Stimulated activated CD4-positive, alpha-beta T cell treated with anti-CD3 and anti-CD28 coated beads, Interleukin-1b, Interleukin-23, amount 100 ng/mL, for 48 hours (primary cell): ENCODE measurements at places on chromosomes 16 and 17.

DNA sequence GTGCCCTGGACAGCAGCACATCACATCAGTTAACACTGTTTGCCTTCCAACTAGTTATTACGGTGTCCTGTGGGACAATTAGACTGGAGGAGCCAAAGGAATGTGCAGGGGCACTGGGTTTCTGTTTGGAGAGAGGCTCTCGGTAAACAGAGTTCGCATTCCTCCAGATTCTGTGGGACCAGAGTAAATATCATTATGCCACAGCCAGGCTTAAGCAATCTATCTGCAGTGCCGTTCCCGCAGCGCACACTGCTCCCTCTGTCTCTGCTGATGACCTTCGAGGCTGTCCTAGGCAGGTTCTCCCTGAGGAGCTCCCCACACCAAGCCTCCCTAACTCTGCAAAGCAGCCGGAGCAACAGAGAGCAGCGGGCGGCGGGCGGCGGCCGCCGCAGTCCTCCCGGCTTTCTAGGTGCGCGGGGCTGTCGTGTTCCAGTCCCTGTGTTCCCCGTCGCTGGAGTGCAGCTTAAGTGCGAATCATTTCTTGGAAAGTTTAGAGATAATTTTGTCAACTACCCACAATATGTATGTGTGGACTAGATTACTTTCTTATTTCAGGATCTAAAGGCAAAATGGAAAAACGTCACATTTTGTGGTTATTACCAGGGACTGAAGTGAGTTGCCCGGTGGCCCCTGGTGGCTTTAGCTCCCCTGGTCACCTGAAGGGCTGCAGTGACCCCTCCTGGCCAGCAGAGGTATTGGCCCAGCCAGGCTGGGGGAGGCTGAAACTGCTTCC is 43.3 kb downstream of the PGS1 start:
- peak; percentile 75 for DNase-seq

DNA sequence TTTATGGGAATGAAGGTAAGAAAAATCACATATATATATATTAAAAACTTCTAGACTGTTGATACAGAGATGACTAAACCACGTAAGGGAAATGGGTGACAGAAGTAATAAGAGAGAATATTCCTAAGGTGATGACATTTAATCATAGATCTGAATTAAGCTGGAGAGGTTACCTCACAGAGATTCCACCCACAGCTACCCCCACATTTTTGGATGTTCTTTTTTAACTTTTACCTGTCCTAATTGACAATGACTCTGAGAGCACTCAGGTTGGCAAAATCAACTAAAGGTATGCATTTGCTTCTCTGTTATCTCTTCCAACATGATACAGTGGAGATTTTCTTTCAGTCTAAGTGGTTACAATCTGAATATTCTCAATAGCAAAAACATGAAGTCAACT is 1280.6 kb downstream of the CDH11 start:
- DNase-seq: no peak

DNA sequence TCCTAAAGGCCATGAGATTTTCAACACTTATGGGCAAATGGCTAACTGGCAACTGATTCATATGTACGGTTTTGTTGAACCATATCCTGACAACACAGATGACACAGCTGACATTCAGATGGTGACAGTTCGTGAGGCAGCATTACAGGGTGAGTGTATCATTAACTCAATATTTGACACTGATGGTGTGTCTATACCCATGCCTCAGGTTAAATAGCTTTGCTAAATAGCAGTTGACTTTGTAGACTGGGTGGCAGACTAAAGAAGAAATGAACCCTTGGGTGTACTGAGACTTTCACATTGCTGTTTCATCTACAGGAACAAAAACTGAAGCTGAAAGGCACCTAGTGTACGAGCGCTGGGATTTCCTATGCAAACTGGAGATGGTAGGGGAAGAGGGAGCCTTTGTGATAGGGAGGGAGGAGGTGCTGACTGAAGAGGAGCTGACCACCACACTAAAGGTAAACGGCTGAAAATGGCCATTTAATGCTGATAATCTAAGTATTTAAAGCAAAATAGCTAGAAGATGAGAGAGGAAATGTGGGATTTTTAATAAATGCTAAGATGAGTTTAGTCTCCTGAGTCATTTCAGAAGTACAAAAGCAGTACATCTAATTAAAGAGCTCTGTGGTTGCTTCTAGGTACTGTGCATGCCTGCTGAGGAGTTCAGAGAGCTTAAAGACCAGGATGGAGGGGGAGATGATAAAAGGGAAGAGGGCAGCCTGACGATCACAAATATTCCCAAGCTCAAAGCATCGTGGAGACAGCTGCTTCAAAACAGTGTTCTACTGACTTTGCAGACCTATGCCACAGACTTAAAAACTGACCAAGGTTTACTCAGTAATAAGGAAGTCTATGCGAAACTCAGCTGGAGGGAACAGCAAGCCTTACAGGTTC is 3.0 kb downstream of the SETD6 start:
- DNase-seq: no peak

DNA sequence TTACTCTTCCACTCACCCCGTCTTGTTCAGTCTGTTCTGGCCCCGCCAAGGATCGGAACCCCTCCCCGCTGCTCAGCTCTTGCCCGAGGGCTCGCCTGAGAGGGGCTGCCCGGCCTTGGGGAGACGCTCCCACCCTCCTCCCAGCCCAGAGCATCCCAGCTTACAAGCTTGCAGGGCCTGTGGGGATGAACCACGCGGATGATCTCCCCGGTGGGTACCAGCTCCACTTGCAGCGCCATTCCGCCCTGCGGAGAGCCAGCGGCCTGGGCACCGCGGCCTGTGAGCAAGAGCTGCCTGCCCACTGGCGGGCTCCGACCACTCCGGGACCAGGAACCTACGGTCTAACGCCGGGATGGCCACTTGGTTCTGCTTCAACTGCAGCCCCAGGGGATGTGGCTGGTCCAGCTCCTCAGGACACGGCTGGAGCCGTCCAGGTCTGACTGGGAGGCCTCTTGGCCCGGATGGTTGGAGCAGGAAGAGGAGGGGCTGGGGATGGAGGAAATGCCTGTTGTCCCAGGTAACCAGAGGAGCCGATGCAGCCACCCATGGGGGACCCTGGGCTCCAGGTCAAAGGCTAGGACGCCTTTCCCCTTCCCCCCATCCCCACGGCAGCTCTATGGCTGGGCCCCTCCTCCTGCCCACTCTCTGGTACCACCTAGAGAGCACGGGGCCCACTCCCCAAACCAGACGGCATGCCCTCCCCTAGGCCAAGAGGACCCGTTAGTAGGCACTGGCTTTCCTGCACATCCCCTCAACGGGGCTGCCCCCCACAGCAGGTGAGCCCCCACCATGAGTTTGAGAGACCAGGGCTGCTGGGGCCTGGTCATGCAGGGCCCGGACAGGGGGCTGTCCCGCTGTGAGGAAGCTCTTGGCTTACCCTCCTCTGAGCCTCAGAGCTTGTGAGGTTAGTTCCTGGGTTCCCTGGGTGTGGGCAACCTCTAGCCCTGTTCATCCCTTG is at the start of gene MYO1C:
MYO1C (minus strand) TSS at position 438 of the 958 bp plus-strand sequence; CDS start at position 239, 199 bp downstream.
- no peak for DNase-seq

- DNase-seq: no peak
These were observed 5.0 kb downstream of the EVPLL start for GRCh38 chr17:18382441-18383078.

DNA sequence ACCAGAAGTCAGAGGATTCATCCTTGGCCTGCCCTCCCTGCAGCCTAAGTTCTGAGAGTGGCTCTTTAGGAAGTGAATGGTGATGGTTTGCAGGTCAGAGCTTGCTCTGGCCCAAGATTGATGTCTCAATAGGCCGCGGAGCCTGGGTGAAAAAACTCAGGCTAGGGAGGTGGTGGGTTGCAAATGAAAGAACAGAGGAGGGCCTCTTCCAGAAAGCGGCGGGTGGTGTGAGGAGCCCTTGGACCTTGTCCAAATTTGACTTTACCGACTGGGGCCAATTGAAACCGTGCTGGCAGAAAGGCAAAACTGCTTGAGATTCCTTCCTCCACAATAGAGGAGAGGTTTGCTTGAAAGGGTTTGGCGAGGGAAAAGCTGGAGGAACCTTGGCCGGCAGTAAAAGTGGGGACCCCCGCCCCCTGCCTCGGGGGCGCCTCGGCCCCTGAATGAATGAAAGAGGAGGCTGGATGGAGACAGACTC is 331.3 kb downstream of the SEC14L1 start:
- DNase-seq: no peak

DNA sequence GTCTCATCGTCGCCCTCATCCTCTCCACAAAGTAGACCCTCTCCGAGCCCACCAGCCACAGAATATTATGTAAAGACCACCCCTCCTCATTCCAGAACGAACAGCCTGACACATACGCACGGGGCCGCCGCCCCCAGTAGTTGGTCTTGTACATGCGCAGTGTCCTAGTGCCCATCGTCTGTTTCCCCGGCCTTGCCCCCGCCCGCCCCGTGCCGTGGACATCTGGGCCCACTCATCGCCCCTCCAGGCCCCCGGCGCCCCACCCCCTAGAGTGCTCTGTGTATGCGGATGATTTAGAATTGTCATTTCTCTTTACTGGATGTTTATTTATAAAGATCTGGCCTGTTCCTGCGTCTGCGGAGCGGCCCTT is 475 bp upstream of the AMDHD2 start:
- DNase-seq: no peak

DNA sequence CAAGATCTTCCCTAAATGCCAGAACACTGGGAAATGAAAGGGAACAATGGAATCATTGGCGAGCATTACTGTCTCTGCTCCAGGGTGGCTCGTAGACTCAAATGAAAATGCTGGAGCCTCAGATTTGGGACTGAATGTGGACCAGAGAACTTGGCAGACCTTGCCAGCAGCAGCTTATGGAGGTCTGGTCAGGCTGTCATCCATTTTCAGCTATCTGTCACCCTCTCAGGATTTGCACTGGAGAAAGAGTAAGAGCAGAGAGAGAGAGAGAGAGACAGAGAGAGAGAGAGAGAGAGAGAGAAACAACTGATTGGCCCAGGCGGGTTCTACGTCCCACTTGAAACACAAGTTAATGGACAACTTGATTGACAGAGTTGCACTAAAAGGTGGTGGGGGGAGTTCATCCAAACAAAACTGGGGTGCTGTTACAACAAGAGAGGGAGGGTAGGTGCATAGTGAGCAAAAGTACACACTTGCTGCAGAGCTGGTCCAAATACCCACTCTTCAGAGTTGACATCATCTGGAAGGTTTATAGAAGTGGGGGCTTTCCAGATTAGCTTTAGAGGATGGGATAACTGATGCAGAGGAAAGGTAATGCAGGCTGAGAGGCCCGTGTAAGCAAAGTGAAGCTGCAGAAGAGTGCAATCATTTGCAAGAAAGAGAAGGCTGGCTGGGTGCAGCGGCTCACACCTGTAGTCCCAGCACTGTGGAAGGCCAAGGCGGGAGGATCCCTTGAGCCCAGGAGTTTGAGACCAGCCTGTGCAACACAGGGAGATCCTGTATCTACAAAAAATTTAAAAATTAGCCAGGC is 16.5 kb upstream of the NSMCE1 start:
- DNase-seq: no peak

- DNase-seq: no peak
These were observed 941 bp upstream of the MRPS34 start for GRCh38 chr16:1773703-1774447.

- DNase-seq: peak; percentile 15
These were observed 9.4 kb downstream of the CWC25 start for GRCh38 chr17:38815576-38816193.

GRCh38 chr17:77645072-77646045 is 313.1 kb upstream of the TNRC6C start:
- DNase-seq: peak; percentile 69

GRCh38 chr16:2287916-2288547 is 20.1 kb upstream of the RNPS1 start:
- DNase-seq: no peak

DNA sequence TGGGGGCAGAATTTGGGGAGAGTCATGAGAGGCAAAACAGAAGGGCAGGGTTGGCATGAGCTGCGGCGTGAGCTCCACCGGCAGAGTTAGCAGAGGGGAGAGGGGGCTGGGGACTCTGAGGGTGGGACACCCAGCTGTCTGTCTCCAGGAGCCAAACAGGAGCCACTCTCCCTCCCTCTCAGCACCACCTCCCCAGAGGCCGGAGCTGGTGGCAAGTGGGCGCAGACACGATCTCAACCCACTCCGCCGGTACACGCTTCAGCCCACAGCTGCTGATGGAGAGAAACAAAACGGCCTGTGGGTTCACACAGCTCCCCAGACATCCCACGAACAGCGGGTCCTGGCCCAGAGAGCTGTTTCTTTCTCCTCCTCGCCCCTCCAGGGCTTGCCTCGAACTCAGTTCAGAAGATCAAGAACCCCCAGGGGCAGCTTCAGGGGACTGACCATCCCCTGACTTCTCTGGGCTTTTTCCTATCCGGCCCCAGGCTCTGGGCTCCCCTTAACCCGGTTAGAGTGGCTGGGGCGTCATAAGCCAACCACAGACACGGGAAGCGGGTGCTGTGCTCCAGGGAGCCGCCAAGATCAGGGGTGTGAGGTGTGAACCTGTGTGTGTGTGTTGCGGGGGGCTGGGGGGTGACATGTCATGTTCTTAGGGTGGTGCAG is 7.6 kb downstream of the RHBDF2 start:
- DNase-seq: no peak

DNA sequence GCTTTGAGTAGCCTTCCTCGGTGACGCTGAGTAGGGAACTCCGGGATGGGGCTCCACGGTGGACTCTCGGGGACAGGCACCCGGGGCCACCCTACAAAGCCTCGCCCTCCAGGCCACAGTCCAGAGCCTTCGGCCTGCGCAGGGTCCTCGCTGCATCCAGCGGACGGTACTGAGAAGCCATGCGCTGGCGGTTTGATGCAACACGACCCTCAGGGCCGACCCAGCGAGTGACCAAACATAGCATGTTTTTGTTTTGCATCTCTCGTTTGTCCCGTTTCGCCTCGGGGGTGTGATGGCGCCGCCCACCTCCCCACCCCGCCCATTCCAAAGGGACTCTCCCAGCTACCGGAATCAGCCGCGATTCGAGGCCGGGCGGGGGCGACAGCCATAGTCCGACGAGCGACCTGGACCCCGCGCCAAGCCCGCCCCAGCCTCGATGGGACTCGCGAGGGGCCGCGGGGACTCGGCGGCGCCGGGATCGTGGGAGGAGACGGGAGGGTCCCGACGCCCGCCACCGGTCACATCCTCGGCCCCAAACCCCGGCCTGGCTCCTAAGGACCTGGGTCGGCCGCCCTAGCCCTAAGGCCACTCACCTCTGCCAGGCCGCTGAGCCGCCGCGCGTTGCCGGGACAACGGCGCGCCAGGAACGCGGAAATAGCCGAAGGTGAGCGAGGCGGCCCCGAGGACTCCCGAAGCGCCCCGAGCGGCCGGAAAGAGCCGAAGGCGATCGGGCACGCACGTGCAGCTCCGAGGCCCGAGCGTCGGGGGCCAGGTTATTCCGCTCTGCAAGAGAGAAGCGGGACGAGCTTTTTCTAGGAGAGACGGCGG is 1.6 kb downstream of the IFT140 start:
- DNase-seq: peak; percentile 89

DNA sequence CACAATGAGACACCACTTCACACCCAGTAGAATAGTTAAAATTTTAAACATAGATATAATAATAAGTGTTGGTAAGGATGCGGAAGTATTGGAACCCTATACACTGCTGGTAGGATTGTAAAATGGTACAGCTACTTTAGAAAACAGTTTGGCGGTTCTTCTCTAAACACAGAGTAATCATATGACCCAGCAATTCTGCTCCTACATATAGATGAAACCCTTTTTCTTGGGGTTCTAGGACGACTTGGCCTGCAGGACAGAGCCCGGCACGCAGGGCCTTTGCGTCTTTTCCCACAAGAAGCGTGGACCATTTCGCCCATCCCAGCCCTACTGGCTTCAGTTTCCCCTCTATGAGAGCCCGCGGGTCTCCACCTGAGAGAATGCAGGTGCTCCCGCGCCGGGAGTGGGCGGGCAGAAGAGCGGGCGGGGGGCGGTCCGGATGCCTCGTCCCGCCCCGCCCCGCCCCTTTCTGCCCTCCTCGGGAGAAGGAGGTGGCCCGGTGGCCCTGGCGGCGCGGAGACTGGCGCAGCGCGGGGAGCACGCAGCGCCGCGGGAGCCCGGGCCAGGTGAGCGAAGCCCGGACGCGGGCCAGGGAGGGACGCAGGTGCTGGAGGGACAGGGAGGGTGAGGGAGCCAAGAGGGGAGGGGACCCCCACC is at the start of gene SDR42E2:
SDR42E2 (plus strand) TSS at position 508 of the 657 bp plus-strand sequence. CDS start 3,077 bp downstream, outside the sequence.
- peak; percentile 9 for DNase-seq
